ENCODE measurements at places on chromosomes 16 and 17.

DNA sequence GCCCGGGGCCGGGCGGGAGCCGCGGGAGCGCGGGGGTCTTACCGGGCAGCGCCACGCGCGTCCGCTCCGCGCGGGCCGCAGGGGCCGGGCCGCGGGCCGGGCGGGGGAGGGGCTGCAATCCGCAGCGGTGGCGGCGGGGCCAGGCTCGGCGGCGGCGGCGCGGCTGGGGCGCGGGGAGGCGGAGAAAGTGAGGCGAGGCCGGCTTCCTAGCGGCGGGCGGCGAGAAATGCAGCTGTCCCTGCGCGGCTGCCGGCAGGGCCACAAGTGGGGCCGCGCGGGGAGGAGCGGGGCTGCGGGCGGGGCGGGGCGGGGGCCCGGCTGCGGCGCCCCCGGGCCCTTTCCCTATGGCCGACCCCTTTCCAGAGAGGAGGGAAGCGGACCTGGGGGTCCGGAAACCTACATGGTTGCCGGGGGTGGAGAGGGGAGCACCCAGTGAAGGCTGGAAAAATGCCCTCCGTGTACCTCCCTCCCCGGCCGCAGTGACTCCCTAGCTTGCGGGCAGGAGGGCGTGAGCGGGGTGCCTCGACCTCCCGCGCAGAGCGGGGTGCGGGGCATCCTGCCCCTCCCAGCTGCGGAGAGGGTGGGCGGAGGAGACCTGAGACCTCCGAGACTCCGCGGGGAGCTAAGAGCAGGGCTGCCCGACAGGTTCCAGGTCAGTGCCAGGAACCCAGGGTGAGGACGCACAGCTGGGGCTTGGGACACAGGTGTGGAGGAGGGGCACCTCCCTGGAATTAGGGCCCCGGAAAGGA is at the start of gene CUEDC1:
CUEDC1 (minus strand) TSS at position 230 of the 749 bp plus-strand sequence. CDS start 69,848 bp downstream, outside the sequence.
- DNase-seq, result peak; percentile 55

- no peak for DNase-seq
Measured at GRCh38 chr17:77476931-77477805, 336.4 kb downstream of the SEC14L1 start.

DNA sequence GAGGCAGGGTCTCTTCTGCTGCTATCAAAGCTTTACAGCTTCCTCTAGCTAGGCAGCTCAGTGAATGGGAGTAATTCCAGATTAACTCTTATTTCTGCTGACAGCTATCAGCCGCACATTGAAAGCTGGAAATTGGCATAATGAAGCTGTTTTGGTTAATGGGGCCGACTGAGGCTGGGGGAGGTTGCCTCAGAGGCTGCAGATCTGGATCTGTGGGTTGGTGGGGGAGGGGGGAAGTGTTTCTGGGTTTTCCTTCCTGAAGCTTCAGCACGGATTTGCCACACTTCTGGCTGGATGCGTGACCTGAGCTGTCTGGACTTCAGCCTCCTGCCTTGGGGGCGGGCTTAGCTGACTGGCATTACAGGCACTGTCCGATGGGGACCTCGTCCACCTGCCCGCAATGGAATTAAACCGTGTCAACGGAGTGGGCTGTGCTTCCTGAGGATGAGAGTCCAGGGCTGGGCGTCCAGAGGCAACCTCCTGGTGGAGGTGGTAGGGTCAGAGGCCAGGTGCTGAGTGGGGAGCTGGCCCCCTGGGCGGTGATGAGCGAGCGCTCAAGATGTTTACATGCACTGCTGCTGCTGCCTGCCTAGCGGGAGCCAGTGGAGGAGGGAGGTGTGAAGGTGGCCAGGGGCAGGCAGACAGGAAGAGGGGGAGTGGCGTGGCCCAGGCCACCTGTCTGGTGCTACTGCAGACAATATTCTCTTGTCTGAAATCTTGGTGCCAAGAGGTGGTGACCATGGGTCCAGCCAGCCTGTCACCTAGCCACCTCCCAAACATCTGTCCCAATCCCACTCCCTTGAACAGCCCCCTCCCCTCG is 6.7 kb upstream of the ABCC3 start:
- DNase-seq, result peak; percentile 80

GRCh38 chr17:19337712-19338023 is 24.9 kb downstream of the B9D1 start:
- DNase-seq, result no peak
